ENCODE measurements at places on chromosomes 2 and 18.

- no peak for DNase-seq
Measured at GRCh38 chr2:178219247-178219646, 24.9 kb downstream of the OSBPL6 start.

DNA sequence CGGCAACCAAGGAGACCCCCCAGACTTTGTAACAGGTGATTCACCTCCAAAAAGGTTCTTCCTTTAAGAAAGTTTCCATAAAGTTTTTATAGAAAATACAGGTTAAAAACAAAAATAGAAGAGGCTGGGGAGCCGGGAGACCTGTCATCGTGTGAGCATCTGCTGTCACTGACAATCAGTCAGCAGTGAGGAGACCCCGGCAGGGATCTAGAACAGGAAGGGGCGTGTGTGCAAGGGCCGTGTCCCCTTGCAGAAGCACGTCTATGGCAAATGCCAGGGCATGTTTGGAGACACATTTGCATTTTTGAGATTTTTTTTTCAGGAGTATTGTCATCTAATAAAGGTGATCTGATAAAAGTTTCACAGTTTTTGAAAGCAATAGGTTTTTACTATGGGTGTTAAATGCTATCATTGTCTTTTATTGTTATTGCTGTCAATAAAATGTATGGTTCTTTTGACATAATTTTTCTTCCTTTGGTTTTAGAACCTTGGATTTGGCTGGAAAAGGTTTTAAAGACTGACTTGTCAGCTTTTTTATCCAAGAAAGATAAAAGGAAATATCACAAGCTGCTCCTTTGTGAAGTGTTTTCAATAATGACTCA is 52.1 kb downstream of the MTCL1 start:
- no peak for DNase-seq

- DNase-seq = no peak
Measured at GRCh38 chr2:156352911-156353310, 20.4 kb upstream of the NR4A2 start.

GRCh38 chr2:88651646-88652045 is 24.4 kb upstream of the EIF2AK3 start:
- DNase-seq = no peak

DNA sequence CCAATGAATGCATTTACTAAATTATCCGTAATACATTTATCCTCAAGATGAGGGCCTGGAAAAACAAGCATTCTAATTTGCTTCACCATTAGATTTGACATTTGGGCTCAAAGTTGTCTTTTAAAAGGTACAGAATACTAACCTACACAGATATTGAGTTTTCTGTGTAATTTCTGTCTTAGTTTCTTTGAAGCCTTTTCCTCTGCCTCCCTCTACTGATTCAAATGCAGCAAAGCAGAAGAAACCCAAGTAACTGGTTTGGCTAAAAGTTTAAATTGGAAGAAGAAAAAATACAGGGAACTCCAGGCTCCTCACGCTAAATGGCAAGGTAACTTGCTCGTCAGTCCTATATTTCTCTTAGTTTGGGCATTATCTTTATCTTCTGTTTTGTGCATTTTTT is 53.3 kb upstream of the SLC5A7 start:
- no peak for DNase-seq

DNA sequence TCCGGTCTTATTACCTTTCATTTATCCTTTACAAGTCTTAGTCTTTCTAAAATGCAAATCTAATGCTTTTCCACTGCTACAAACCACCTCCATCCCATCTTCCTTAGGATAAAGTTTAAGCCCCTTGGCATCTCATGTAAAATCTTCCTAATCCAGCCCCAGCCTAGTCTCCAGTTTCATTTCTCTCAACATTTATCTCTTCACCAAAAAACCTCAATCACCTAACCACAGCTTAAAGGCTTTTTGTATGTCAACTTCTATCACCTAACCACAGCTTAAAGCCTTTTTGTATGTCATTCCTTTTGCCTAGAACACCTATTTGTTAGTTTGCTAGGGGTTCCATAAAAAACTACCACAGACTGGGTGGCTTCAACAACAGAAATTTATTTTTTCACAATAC is 4.2 kb downstream of the TRAK2 start:
- no peak for DNase-seq

DNA sequence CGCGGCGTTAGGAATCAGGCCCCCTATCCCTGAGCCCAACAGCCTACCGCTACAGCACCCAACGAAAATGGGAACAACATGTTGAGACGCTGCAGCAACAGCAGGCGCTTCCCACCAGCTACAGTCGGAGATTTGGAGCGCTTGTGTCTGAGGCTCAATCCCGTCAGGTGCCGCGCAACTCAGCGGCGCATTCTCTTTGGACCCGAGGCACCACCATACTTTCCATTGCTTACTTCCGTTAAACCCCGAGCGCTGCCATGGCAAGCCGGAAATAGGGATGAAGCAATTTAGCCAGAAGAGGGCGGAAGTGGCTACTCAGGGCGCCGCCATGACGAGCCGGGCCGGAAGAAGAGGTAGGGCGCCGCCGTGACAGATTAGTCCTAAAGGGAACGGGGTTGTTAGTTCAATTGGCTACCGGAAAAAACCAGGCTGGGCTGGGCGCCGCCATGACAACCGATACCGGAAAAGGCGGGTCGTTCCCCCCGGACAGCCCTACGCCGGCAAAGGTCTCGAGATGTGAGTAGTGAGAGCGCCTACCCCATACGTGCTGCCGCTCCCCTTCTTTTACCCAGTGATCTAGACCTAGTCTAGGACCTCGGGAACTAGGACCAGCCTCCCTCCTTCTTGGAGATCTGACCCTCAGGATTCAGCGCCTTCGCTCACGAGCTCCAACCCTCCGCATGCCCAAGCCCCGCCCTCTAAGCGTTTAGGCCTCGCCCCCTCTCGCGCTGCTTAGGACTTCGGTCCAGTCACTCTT is at the start of gene CHCHD5:
Gene CHCHD5 (plus strand): TSS at position 476 of the 757 bp plus-strand sequence. CDS start 39 bp downstream, at position 515.
- peak; percentile 96 for DNase-seq

DNA sequence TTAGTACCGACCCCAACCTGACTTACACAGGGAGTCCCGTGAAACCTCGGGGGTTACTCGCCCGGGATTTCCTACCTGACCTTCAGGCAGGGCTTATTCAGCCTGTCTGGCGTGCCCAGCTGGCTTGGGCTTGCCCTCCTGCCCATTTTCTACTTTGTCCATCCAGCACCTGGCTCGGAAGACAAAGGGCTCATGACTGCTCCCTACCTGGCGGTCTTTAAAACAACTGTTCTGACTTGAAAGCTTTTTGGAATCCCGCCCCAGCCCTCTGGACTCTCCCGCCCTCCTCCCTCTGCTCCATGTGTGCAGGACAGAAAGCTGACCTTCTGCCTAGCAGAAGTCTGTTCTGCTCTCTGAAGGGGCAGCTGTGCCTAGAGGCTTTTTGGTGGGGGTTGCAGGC is 43.1 kb downstream of the ACKR3 start:
- DNase-seq = no peak
